ENCODE measurements at places on chromosomes 1 and 21.

DNA sequence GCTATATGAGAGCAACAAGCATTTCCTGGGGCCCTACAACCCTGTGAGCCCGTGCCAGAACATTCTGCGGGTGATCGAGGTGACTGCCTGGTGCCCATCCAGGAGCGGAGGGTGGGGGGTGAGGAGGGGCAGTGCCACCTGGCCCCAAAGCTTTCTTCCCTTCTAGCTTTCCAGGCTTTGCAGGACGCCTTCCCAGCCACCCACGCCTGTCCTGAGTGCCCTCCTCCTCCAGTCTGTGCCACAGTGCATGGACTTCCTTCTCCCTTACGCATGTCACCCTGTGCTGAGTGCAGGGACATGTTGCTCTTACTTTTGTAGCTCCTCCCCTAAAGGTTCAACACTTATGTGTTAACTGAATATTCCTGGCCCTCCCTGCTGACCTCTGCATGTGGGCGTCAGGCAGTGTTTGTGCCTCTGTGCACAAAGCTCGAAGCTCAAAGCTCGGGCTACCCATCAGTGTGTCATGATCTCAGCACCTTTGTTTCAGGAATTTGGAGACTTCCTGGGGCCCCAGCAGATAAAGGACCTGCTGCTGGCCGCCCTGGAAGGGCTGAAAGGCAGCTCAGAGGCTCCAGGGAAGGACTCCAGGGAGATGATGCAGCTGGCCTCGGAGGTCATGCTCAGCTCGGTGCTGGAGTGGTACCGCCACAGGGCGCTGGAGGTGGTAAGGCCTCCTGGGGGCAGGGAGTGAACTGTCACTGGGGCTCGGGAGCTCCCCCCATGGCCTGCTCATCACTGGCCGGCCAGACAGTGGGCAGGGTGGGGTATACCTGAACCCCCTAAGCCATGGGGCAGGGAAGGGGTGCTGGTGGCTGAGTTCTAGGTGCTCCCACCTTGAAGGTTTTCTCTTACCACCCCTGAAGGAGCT, 36.7 kb upstream of the TTC4 start:
- no peak for DNase-seq

- DNase-seq = no peak
Measured at GRCh38 chr21:43934716-43935705, 70.0 kb downstream of the AGPAT3 start.

DNA sequence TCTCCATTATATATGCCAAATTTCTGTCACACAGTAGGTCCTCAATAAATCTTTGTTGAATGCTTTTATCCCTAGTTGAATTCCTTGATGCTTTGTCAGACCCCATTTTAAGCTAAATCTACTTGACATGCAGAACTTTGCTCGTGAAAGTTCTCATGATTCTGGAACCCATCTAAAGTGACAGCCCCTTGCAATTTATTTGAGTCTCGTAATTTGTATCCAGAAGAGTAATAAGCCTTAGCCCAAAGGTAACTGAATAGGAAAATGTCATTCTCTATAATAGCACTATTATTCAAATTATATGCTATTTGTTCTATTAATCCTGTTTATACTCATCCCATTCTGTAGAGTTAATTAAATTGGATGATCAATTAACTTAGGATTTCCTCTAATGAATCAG, 466.6 kb upstream of the OLFM3 start:
- no peak for DNase-seq

DNA sequence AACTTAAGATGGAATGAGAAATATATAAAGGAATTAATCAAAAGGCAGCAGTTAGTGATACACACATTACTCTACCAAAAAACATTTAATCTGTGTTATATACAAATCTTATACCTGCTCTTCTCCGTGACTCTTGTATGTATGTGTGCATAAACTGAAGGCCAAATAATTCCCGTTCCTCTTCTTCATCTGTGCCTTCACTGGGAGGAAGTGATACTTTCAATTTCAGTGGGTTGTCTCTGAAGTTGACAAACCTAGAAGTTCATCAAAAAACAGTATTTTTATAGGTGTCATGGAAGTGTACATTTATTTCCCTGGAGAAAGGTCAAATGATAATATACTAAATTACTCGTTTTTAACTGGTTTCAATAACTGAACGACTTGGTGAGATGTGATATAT, 19.3 kb downstream of the TRMT13 start:
- DNase-seq = no peak

- DNase-seq = no peak
Measured at GRCh38 chr1:185938396-185938795, 204.2 kb downstream of the HMCN1 start.

DNA sequence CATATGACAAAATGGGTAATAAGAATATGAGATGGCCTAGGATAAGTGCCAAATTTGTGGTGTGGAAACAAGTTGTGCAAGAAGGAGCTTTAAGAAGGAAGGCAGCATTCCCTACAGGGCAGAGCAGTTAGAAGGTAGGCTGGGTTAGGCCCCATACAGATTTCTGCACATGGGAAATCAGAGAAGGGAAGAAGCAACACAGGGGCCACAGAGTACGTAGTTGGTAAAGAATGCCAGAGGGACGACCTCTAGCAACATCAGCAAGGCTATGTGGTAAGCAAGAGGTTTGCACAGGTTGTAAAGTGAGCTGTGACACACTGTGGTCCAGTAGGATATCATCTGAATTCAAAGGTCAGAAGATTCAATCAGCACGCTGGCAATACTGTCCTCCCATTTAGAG, 765.6 kb upstream of the B3GALT2 start:
- DNase-seq = no peak

GRCh38 chr1:154485910-154486496, 16.0 kb upstream of the TDRD10 start:
- no peak for DNase-seq

DNA sequence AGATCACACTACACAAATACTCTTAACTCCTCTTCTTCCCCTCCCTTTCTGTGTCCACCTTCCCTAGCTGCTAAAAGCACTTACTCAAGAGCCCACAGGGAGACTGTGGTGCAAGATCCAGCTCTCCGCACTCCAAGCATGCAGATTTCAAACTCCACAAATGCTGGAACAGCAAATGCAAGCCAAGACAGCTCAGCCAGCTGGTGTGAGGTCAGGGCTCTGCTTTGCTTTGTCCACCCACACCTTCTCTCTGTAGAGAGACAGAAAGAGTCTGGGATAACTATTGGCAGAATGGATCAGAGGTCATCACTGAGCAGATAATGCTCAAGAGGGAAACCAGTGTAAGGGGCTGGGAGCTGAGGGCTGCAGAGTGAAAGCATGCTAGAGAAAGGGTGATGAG, 45.2 kb upstream of the DPT start:
- DNase-seq = no peak

Measured in coronary artery (tissue), 2 donors.